Stimulated activated CD8-positive, alpha-beta memory T cell treated with anti-CD3 and anti-CD28 coated beads, Interleukin-7, amount 100 ng/mL, for 4 hours (primary cell): ENCODE measurements at places on chromosomes 4 and X.

GRCh38 chr4:74516303-74516702 lies 71.4 kb downstream of the AREG start:
- DNase-seq, result no peak

DNA sequence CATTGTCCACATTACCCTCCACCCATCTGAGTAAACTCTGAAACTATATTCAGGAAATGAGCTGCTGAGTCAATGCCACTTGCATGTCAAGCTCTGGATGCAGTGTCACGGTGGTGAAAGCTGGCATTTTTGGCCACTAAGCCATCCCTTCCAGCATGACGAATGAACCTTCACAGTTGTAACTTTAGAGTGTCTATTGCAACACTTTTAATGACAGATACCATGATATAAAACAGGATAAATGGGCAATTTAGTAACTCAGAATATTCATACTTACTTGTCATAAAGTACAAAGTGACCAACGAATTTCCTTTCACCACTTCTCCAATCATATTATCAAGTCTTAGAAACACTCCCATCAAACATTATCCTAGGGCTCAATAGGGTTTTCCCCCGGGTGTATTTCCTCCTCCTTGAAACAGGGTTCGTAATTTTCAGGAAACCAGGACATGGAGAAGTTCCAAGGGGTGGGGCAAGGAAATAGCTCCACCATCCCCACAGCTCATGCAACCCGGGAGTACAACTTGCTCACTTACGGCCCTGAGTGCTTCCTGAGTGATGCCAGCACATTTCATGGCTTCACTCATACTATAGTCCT lies 73.1 kb downstream of the MTHFD2L start:
- DNase-seq, result no peak

GRCh38 chr4:4640692-4641091 lies 98.8 kb upstream of the STX18 start:
- no peak for DNase-seq

- no peak for DNase-seq
Observed at GRCh38 chr4:72446353-72447055, 122.5 kb downstream of the ADAMTS3 start.

GRCh38 chr4:82071951-82072350 lies 301.8 kb downstream of the HNRNPD start:
- DNase-seq, result no peak

GRCh38 chr4:55398966-55399365 lies 3.2 kb downstream of the TMEM165 start:
- no peak for DNase-seq
